ENCODE measurements at places on chromosomes 5 and 9.

DNA sequence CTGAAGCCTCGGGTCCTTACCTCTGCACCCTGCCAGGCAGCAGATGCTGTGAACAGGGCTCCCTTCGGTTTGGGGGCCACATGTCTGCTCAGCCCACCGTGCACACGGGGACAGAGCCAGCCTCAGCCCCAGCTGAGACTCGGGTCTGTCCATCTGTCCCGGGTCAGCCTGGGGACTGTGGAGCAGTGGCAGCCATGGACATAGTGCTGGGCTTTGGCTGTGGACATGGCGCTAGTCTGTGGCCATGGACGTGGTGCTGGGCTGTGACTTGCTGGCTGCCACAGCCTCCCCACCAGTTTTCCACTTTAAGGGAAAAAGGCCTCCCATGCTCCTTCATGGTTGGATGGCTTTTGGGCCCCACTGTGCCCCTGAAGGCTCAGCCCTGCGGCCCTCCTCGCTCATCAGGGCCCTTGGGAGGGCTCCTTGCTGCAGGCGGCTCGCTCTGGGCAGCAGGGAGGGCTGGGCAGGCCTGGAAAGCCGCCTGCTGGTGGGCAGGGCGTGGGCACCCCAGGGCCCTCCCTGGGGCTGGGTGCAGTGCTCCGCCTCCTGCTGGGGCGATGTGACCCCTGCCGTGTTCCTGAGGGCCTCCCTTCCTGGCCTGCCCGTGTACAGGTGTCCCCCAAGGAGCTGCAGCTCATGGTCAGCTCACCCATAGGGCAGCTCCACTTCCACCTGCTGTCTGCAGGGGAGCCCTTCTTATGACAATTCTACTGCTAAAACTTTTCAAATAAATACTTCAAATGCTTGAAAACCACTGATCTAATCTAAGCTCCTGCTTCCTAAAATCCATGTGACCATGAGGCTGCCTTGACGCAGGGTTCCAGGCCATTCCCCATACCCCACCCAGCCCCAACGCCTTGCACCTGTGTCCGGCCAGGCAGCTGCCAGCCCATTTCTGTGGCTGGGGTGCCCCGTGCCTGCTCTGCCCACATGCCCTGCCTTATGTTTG, 112.1 kb upstream of the LMX1B start:
- DNase-seq, result no peak

GRCh38 chr5:111995701-111996100, 238.7 kb upstream of the NREP start:
- DNase-seq, result no peak

DNA sequence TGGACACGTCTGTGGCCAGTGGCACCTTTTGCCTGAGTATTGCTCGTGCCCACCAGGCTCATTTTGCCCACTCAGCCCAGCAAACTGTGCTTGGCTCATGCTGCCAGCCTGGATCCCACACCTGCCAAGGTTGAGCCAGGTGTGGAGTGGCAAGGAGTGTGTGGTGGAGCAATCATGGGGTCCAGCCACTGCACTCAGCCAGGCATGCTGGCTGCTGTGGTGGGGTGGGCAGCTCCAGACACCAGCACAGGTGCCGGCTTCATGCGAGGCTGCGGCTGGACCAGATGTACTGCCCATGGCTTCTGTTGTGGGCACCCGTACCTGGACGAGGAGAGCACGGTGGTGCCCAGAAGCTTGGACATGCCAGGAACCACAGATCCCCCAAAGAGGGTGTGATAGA, 364.1 kb downstream of the TMEM38B start:
- DNase-seq, result no peak

- DNase-seq, result no peak
Observed at GRCh38 chr5:39360471-39361111, 3.7 kb downstream of the C9 start.

GRCh38 chr5:163448491-163448890, 11.1 kb downstream of the CCNG1 start:
- no peak for DNase-seq

- no peak for DNase-seq
Observed at GRCh38 chr9:87678650-87679355, 47.1 kb upstream of the CTSL start.

GRCh38 chr5:88404405-88404804, 135.8 kb upstream of the TMEM161B start:
- no peak for DNase-seq

GRCh38 chr9:72954431-72955125, 1.7 kb upstream of the ALDH1A1 start:
- no peak for DNase-seq

DNA sequence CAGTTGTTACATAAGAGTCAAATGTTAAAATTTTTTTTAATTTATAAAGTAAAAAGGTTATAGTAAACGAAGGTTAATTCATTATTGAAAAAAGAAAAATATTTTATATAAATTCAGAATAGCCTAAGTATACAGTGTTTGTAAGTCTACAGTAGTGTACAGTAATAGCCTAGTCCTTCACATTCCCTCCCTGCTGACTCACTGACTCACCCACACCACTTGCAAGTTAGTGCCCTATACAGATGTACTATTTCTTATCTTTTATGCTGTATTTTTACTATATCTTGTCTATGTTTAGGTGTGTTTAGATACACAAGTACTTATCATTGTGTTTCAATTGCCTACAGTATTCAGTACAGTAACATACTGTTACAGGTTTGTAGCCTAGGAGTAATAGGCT, 57.6 kb downstream of the MAMDC2 start:
- DNase-seq, result no peak

DNA sequence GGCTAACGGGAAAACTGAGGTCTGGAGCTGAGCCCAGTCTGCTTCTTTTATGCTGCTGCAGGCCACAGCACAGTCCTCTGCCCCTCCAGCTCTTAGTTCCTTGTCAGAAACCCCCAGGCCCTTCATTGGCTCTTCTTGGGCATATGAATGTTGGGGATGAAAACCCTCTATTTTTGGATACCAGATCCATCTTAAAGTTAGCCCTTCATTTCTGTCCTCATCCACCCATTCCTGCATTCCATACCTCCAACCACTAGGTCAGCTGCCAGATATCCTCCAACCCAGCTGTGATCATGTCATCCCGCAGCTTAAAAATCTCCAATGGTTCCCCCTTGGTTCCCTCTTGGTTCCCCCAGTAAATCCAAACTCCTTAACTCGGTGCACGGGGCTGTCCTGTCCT, 1.8 kb upstream of the SLC25A51 start:
- no peak for DNase-seq

DNA sequence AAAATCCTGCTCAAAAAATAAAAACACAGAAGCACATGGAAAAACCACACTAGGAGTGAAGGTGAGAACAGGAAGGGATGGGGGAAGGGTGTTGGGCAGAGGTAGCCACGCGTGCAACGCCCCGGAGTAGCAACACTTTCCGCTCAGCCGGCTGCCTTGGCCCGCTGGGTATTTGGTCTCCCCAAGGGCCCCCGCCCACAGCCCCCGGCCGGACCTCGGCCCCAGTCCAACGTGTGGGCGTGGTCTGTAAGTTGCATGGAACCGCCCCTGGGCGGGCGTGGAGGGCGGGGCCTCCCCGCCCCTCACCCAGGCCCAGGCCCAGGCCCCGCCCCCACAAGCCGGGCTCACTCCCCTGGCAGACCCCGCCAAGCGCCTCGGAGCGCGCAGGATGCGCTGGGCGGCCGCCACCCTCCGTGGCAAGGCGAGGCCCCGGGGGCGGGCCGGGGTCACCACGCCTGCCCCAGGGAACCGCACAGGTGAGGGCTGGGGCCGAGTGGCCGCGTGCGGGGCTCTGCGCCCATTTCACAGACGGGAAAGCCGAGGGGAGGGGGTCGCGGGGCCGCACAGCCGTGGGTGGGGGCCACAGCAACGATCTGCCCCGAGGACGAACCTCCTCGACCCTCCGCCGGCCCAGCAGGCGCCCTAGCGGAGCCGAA, at the start of gene SUSD3:
Gene SUSD3 (plus strand): TSS at position 347 of the 656 bp plus-strand sequence. CDS start 42 bp downstream, at position 389.
- DNase-seq, result no peak

DNA sequence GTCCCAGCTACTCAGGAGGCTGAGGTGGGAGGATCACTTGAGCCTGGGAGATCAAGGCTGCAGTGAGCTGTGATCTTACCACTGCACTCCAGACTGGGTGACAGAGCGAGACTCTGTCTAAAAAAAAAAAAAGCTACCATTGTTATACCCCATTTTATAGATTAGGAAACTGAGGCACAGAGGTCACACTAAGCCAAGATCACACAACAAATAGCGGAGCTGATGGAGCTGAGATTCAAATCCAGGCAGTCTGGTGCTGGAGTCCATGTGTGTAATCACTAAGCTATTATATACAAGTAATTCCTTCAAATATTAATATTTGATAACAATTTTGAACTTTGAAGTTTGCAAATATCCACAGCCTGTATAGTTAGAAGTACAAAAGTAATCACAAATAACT, 6.0 kb upstream of the SLC12A2 start:
- DNase-seq, result no peak

GRCh38 chr9:5796298-5796697, 36.6 kb downstream of the ERMP1 start:
- DNase-seq, result no peak

DNA sequence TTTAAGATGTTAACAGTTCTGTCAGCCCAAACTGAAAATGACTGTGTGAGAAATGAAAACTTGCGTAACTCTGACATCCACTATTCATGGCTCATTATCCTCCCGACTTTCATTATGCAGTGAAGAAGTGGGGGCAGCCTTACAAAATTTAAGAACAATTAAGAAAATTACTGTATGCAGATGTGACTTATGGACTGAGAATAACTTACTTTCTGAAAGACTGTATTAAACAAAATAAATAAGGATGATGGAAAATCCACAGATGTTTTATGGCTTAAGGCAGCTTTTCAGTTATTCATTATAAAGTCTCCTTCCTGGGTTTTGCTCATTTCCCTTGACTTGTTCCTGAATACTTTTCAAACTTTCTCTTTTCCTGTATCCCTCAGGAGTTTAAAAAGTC, 55.2 kb downstream of the GRIN3A start:
- no peak for DNase-seq

- DNase-seq, result no peak
Observed at GRCh38 chr9:111069183-111069582, 30.9 kb upstream of the LPAR1 start.

DNA sequence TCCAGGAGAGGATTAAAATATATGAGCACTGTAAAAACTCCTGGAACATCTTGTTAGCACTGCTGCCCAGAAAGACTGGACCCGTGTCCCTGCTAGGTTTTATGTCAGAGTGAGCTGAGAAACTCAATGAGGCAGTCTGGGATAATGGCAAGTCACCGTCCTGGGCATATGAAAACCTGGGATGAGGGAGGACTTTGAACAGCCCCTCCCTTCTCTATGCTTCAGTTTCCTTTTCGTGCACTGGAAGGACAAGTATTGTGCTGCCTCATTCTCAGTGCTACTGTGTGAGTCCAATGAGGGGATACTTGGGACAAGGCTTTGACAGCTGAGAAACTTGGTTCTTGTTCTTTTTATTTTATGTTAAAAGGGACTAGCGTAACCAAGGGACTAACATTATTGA, 143.0 kb upstream of the SHB start:
- no peak for DNase-seq

DNA sequence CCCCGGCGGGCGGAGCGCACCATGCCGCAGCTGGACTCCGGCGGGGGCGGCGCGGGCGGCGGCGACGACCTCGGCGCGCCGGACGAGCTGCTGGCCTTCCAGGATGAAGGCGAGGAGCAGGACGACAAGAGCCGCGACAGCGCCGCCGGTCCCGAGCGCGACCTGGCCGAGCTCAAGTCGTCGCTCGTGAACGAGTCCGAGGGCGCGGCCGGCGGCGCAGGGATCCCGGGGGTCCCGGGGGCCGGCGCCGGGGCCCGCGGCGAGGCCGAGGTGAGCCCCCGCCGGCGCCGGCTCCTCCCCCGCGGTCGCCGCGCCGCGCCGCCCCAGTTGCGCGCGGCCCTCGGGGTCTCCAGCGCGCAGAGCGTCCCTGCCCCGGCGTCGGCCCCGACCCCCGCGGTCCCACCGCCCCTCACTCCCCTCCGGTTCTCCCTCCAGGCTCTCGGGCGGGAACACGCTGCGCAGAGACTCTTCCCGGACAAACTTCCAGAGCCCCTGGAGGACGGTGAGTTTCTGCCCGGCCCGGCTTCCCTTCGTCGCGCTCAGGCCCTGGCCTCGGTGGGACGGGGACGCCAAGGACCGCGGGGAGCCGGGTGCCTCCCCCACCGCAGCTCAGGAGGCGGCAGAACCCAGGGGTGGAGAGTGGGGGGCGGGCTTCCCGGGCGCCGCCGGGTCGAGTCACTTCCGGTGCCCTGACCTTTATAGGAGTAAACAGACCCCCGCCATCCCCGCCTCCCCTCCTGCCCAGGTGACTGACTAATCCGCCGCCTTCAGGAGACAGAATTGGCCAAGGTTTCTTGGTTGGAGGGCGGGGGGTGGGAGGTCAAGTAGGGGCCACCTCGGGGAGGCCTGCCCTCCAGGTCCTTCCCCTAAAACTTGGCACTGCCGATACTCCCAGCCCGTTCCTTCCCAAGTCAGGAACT, 665 bp downstream of the TCF7 start:
- peak; percentile 75 for DNase-seq

DNA sequence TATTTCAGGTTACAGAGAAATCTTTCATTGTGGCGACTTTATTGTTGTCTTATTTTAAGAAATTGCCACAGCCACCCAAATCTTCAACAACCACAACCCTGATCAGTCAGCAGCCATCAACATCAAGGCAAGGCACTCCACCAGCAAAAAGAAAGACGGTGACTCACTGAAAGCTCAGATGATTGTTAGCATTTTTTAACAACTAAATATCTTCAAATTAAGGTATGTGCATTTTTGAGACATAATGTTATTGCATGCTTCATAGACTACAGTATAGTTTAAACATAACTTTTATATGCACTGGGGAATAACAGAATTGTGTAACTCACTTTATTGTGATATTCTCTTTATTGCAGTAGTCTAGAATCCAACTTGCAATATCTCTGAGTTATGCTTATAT, 263.4 kb downstream of the TMEM232 start:
- DNase-seq, result no peak

- no peak for DNase-seq
Observed at GRCh38 chr5:154435226-154435625, 10.6 kb upstream of the SAP30L start.

DNA sequence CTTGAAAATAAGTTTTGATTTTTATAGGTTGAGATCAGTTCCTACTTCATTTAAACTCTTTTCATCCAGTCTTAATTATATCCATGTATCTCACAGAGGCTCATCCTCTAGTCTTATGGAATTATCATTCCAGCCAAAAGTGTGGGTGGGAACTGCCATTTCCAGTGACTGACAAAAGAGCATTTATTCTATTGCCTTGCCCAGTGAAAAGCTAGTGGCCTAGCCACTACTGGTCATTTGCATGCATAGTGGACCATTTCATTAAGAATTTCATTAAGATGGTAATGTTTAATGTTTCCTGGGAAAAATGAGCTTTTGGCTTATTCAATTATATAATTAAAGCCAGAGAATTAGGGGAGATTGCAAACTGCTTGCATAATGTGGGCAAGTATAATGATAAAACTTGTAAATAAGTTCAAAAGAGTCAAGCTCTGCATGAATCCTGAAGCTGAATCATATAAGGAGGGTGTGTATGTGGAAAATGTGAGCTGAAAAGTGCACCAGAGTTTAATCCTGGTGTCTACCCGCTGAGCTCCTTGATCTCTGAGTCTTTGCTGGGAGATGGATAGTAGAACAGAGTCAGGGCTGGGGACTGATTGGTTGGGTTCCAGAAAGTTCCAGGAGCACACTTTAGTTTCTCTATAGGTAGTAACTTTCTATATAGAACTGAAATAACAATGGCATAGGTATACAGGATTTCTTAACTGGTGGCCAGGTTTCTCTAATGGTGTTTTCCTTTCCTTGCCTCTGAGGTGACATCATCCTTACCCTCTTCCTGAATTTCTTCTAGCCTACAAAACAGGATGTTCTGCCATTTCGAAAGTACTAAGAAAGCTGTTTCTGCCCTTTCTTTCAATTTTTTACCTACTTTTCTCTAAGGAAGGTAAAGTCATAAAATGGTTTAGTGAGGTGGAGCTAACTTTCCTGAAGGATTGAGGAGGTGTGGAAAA, 78.5 kb downstream of the KIF4B start:
- DNase-seq, result no peak
